ENCODE measurements at places on chromosomes 1 and 21.

- peak; percentile 82 for DNase-seq
Measured at GRCh38 chr1:153565529-153566374, at the start of gene S100A2. Gene S100A2, minus strand, starts transcription at chr1:153565844. Its CDS starts 1,967 bp downstream, at chr1:153563877.

- DNase-seq, result no peak
Measured at GRCh38 chr1:111696330-111696729, 42.9 kb downstream of the INKA2 start.

DNA sequence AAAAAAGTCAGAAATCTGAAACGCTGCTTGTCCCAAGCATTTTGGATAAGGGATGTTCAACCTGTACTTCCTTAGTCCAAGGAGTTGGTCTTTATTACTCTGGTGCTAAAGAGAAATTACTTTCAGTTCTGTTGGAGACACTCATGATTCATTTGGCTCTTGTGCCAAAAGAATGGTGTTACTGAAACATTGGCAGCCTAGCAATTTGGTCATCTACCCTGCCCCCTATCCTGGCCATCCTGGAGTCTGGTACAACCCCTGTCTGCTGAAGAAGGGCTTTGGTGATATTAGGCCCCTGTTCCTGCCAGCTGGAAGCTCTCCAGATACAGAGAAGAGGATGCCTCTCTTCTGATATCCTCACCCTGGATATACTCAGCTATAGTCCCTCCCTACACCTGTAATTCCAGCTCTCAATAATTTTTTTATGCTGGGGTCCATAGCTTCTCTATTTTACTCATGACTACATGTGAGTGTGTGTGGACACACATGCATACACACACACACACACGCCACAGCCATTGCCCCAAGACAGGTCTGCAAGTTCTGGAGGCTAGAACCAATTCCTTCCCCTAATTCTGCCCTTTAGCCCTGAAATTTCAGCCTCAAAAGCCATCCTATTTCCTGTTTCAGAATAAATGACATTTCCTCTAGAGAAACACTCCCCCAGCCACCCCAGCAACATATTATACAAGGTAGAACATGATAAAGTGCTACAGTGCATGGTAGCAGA is 40.0 kb downstream of the LHX8 start:
- peak; percentile 20 for DNase-seq

DNA sequence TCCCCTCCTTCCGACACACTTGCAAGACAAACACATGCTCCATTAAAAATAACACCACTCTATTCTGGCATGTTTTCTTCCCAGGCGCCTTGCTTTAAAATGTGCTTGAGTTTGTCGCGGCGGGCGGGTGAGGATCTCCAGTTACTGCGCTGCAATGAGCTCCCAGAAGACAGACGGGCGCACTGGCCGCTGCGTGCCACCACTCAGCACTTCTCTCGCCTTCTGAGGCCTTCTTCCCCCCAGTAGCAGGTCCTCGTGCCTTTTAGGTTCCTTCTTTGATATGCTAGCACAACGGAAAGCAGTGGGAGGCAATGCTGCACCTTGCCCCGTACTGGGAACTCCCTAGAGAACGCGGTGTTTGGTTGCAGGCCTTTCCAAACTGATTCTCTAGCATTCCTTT is 279.5 kb upstream of the NR5A2 start:
- no peak for DNase-seq

DNA sequence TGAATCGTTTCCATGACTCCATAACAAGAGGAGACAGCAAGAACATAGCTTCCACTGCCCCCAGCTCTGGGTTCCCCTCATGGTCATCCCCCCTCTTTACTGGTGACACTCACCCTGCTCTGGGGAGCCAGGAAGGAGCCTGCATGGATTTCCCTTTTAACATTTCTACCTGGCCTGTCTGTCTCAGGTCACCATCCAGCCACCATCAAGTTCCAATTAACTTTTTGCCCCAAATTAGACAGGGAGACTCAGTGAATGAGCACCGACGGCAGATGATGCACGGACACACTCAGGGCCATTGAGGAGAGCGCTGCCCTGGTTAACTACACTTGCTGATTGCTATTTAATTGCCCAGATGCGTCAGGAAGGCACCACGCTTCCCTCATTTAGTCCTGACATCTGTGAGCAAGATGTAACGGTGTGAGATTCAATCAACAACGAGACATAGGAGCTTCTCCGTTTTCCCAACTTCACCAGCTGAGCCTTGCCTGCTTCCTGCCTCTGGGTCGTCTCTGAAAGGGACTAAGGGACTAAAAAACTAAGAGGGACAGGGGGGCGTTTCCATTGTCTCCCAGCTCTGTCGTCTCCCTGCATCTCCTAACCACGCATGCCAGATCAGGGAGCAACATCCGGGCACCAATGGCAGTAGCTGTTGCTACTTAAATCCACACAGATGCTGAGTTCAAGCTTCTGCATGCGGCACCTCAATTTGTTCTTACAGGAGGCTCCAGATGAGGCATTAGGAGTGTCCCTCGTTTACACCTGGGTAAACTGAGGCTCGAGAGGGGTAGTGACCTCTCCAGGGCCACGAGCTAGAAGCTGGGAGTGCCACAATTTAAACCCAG is 426.7 kb downstream of the NPHP4 start:
- no peak for DNase-seq

DNA sequence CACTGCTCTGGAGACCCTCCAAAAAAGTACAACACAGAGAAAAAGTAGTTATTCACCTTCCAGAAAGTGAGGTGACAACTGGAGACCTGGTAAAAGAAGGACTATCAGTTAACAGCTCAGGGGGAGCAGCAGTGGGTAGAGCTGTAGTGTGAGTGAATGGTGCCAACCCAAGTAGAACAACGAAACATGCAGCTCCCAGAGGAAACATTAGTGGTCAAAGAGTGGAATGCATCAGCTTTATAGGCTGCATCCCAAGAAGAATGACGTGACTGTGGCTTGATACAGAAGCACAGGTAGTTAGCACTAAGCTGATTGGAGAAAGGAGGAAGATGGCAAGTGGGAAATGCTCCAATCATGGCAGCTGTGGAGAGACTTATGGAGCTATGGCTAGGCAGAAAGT is 275.7 kb upstream of the CAMK1G start:
- no peak for DNase-seq

Measured in AG09319 (cell line).